ENCODE measurements at places on chromosomes 4 and X.

- no peak for DNase-seq
Observed at GRCh38 chr4:80180743-80181142, 16.6 kb upstream of the PRDM8 start.

DNA sequence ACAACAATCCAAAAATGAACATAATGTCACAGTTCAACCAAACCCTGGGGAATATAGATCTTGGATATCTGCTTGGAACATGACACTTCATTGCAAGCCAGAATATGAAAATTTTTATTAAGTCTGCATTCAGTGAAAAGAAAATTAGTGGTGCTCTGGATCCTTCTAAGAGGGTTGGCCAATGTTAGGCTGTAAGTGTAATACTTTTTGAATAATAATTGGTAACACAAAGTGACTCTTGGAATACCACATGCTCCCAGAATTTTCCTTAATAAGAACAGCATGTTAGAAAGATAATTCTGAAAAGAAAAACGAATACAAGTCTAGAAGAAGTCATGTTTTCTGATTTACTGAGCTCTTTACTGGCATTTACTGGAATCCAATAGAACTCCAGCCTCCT lies 175.8 kb downstream of the RASL11B start:
- DNase-seq: no peak

DNA sequence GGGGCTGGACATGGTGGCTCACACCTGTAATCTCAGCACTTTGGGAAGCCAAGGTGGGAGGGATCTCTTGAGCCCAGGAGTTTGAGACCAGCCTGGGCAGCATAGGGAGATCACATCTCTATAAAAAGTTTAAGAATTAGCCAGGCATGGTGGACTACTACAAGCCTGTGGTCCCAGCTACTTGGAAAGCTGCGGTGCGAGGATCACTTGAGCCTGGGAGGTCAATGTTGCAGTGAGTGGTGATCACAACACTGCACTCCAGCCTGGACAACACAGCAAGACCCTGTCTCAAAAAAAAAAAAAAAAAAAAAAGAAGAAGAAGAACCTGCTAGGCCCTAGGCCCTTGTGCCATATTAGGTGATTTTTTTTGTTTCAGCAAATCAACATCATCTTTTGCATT lies 12.2 kb downstream of the SRD5A3 start:
- no peak for DNase-seq

GRCh38 chr4:73735231-73735630 lies 5.1 kb upstream of the CXCL8 start:
- DNase-seq: no peak

DNA sequence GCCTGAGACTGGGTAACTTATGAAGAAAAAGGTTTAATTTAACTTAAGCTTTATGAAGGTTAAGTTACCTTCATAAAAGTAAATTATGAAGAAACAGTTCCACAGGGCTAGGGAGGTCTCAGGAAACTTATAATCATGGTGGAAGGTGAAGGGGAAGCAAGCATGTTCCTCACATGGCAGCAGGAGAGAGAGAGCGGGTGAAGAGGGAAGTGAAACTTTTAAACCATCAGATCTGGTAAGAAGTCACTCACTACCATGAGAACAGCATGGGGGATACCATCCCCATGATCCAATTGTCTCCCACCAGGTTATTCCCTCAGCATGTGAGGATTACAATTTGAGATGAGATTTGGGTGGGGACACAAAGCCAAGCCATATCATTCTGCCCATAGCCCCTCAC lies 944.7 kb upstream of the NDST4 start:
- DNase-seq: no peak

DNA sequence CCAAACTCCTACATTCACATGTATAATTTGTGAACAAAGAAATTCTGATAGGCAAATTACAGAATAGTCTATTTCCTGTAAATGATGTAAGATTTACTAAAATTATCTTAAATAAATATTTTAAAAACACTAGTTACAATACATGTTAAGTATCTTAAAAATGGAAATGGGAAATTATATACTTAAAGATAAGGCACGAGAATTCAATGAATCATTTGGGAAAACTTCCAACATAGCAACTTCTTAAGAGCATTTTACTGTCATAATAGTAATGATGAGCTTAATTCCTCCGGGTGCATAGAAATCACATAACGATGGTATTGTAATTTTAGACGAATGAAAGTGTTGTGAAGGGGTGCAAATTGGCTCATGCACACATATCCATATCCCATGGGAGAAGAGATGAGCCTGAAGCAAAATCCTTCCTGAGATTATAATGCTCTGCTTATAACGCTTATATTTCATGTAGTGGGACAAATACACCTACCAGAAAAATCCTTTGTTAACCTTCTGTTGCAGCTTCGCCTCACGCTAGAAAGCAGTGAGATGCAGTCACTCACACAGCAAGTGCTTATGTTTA lies 873.5 kb downstream of the PDHA2 start:
- DNase-seq: no peak

DNA sequence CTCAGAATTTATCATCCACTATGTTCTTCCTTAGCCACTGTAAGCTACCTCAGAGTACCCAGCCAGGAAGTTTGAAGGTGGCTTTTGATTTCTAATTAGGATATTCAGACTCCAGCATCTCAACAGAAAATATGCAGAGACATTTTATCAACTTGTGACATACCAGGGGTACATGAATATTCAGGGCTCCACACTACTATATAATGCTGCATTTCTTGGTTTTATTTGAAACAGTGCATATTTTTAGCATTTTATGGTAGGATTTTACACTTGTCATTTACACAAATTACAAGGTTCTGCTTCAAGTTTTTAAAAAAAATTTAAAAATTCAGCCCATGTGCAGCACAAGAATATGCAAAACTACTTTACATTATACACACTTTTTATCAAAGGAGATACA lies 124.7 kb downstream of the UBE2K start:
- no peak for DNase-seq

GRCh38 chrX:16869393-16870094 lies 618 bp downstream of the RBBP7 start:
- no peak for DNase-seq

DNA sequence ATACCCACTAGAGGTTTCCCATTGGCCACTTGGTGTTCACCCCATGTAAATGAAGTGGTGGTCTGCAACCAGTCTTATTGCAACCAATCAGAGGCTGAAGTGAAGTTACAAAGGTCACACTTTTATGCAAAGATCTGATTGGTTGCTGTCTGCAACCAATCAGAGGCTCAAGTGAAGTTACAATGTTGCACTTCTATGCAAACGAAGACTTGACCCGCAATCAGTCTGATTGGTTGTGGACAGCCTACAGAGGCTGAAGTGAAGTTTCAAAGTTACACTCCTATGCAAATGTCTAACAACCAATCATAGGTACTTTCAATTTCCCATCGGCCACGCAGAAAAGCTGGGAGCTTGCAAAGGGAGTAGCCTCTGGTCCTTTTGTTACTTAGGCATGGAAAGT lies 22.3 kb upstream of the XPNPEP2 start:
- no peak for DNase-seq
